Right lobe of liver (tissue), 6 donors: ENCODE measurements at places on chromosomes 12 and 14. TPM values are rescaled to one million over a fixed set of nuclear protein-coding genes. Genes with fewer than 3 reads are reported as not detected.
A peak's percentile ranks its signal among the peaks of the same experiment; 100 is the strongest.

DNA sequence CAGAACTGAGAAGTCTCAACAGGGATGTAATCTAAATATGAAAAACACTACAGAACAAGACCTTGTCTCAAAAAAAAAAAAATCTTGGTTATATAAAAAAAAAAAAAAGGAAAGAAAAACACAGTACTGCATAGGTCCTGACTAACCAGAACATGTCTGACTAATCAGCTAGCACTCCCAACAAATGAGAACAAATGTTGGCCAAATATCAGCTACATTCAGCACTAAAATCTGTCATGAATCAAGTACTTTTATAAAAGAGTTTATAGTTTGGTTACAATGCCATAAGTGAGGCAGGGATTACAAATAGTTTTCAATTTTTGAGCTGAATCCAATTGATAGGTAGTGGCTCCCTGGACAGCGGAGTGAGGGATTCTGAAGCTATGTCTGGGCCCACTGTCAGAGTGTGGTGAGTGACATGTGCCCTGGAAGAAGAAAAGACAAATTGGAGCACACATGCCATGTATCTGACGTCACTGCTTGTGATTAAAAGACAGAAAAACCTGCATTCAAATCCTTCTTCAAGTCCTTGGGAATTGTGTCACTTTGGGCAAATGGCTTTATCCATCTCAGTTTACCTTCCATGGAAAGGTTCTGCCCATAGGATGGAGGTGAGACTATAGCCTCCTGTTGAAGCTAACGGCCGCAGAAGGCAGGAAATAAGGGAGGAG lies 5.6 kb upstream of the FAM234B start:
- H3K36me3 ChIP-seq: no peaks in the 10 kb centered on the region
- H3K4me1 ChIP-seq: no peaks in the 10 kb centered on the region
- DNase-seq: no peak
- H3K27ac ChIP-seq: no peak overlapping the region

GRCh38 chr14:93895023-93895604 lies 32.0 kb upstream of the FAM181A start:
- no peak overlapping the region for H3K27ac ChIP-seq
- no peak for DNase-seq
- no peak overlapping the region for H3K4me3 ChIP-seq
- no peaks in the 10 kb centered on the region for H3K27me3 ChIP-seq
- H3K36me3 ChIP-seq: no peaks in the 10 kb centered on the region

GRCh38 chr14:51431741-51432140 lies 191.7 kb downstream of the TMX1 start:
- no peak for DNase-seq
- peak overlapping the region; percentile 56 for H3K27ac ChIP-seq
- no peaks in the 10 kb centered on the region for H3K4me1 ChIP-seq
- no peaks in the 10 kb centered on the region for H3K36me3 ChIP-seq
- H3K27me3 ChIP-seq: no peaks in the 10 kb centered on the region

SLC5A8 gene
- not detected for total RNA-seq

GRCh38 chr14:92917041-92917940 lies 5.7 kb upstream of the CHGA start:
- no peaks in the 10 kb centered on the region for H3K4me1 ChIP-seq
- H3K36me3 ChIP-seq: no peaks in the 10 kb centered on the region
- H3K4me3 ChIP-seq: no peak overlapping the region
- H3K27me3 ChIP-seq: no peaks in the 10 kb centered on the region

DNA sequence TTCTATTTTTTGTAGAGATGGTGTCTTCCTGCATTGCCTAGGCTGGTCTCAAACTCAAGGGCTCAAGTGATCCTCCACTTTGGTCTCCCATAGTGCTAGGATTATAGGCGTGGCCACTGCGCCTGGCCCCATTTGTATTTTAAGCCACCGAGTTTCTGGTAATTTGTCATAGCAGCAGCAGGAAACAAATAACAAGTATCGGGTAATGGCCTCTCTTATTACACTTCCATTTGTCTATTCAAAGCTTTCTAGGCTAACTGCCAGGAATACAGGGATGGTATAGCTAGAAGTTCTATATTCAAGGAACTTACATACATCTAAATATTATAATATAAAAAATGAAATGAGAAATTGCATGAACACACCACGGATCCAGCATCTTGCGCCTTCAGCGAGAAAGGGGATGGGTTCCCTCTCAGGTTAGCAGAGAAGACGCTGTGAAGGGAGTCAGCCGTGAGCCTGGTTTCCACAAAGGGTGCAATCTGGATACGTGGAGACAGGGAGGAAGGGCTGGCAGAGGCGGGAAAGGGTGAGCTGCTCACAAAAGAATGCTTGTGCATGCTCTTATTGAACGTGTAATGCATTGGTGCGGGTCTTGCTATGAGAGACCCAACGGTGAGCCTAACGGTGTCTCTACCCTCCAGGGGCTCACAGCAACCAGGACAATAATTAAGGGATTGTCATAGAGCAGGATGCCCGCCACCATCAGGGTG lies 9.5 kb downstream of the BDKRB1 start:
- no peaks in the 10 kb centered on the region for H3K4me1 ChIP-seq
- no peak for DNase-seq
- H3K27me3 ChIP-seq: no peaks in the 10 kb centered on the region
- no peaks in the 10 kb centered on the region for H3K36me3 ChIP-seq
- H3K27ac ChIP-seq: no peak overlapping the region

TMEM117 gene
- total RNA-seq: 3.6 TPM

KRT6A gene
- not detected for total RNA-seq

OR6C6 gene
- total RNA-seq: not detected

DNA sequence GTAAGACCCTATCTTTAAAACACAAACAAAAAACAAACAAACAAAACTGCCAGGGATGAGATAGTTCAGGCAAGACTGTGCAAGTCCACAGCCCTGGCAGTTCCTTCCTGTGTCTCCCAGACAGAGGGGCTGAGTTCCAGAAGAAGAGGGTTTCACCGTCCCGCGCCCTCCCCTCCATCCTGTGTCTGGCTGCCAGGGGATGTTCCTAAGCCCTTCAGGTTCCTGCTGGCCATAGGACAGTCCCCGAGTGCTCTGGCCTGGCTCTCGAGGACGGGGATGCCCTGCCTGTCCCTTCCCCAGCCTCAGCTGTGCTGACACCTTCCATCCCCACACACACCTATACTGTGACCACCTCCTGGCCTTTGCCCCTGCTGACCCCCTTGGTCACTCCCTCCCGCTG lies 40.6 kb upstream of the EIF5 start:
- peak; percentile 35 for DNase-seq
- H3K4me1 ChIP-seq: no peaks in the 10 kb centered on the region
- H3K27ac ChIP-seq: no peak overlapping the region
- H3K4me3 ChIP-seq: no peak overlapping the region
- no peaks in the 10 kb centered on the region for H3K27me3 ChIP-seq

GRCh38 chr14:94540031-94540794 lies 21.0 kb upstream of the SERPINA4 start:
- H3K27ac ChIP-seq: no peak overlapping the region
- no peaks in the 10 kb centered on the region for H3K27me3 ChIP-seq
- H3K4me3 ChIP-seq: no peak overlapping the region
- DNase-seq: no peak

TPH2 gene
- total RNA-seq: not detected

- no peaks in the 10 kb centered on the region for H3K4me1 ChIP-seq
- no peak overlapping the region for H3K27ac ChIP-seq
- H3K27me3 ChIP-seq: no peaks in the 10 kb centered on the region
- H3K36me3 ChIP-seq: no peaks in the 10 kb centered on the region
- no peak overlapping the region for H3K4me3 ChIP-seq
- DNase-seq: no peak
These were observed 42.2 kb upstream of the MANSC4 start for GRCh38 chr12:27822076-27822712.

GRCh38 chr12:104835317-104835716 lies 122.8 kb downstream of the SLC41A2 start:
- H3K27ac ChIP-seq: no peak overlapping the region
- no peak for DNase-seq
- no peaks in the 10 kb centered on the region for H3K27me3 ChIP-seq
- H3K4me3 ChIP-seq: no peak overlapping the region

- H3K4me1 ChIP-seq: no peaks in the 10 kb centered on the region
- no peak overlapping the region for H3K27ac ChIP-seq
- H3K36me3 ChIP-seq: no peaks in the 10 kb centered on the region
- DNase-seq: no peak
- H3K27me3 ChIP-seq: no peaks in the 10 kb centered on the region
These were observed 61.4 kb downstream of the LMNTD1 start for GRCh38 chr12:25491396-25492325.

DNA sequence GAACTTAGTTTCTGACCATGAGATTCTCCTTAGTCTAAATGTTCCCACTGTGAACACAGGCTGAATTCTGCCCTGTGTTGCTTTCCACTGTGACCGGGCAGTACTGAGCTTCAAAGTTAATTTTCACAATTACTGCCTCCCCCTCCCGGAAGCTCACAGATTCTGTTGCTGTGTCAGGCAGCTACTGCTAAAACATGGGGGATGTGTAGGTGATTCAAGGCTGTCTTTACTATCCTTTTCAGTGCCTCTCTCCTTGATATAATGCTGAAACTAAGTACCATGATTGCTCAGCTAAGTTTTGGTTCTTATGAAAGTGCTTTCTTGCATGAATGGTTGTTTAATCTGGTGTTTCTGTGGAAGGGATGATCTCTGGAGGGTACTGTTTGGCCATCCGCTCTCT lies 428.3 kb upstream of the NOVA1 start:
- H3K36me3 ChIP-seq: no peaks in the 10 kb centered on the region
- H3K27ac ChIP-seq: no peak overlapping the region
- no peak overlapping the region for H3K4me3 ChIP-seq
- H3K27me3 ChIP-seq: no peaks in the 10 kb centered on the region
- DNase-seq: no peak
- no peaks in the 10 kb centered on the region for H3K4me1 ChIP-seq

GRCh38 chr12:121861636-121862254 lies 3.1 kb upstream of the HPD start:
- H3K4me3 ChIP-seq: no peak overlapping the region
- no peaks in the 10 kb centered on the region for H3K27me3 ChIP-seq
- peaks cover 36% of the 10 kb centered on the region for H3K4me1 ChIP-seq
- no peak for DNase-seq
- peak overlapping the region; percentile 91 for H3K27ac ChIP-seq

- H3K27ac ChIP-seq: no peak overlapping the region
- no peaks in the 10 kb centered on the region for H3K4me1 ChIP-seq
- DNase-seq: no peak
- no peak overlapping the region for H3K4me3 ChIP-seq
- no peaks in the 10 kb centered on the region for H3K27me3 ChIP-seq
These were observed 2.9 kb downstream of the GLIPR1 start for GRCh38 chr12:75483431-75483830.

- H3K27me3 ChIP-seq: no peaks in the 10 kb centered on the region
- H3K4me3 ChIP-seq: no peak overlapping the region
- H3K36me3 ChIP-seq: no peaks in the 10 kb centered on the region
- peaks cover 11% of the 10 kb centered on the region for H3K4me1 ChIP-seq
- DNase-seq: no peak
These were observed 53.6 kb upstream of the ZFP36L1 start for GRCh38 chr14:68846466-68846865.

- no peaks in the 10 kb centered on the region for H3K36me3 ChIP-seq
- H3K4me3 ChIP-seq: no peak overlapping the region
- DNase-seq: peak; percentile 28
- no peak overlapping the region for H3K27ac ChIP-seq
- no peaks in the 10 kb centered on the region for H3K27me3 ChIP-seq
These were observed 95.2 kb upstream of the PCED1B start for GRCh38 chr12:46983959-46984841.

GRCh38 chr12:2282318-2282717 lies 229.5 kb downstream of the CACNA1C start:
- H3K27ac ChIP-seq: no peak overlapping the region
- no peak overlapping the region for H3K4me3 ChIP-seq
- no peaks in the 10 kb centered on the region for H3K27me3 ChIP-seq
- no peak for DNase-seq
- no peaks in the 10 kb centered on the region for H3K4me1 ChIP-seq

SLCO1C1 gene
- total RNA-seq: not detected

USP44 gene
- total RNA-seq: 0.31 TPM

DNA sequence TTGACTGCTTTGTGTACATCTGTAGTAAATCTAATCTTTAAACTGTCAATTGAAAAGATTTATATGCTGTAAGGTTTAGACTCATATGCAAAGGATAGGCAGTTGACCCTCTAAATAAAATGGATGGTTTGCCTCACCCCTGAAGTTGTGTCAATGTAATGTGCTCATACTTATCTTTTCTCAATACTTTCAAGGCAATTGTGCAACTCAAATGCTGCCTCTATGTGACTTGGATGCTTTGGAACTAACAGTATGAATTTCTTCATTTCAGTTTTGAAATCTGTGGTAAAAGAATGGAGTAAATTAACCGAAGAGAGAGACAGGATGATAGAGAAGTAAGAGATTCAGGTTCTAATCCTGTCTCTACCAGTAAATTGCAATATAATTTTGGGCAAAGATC lies 9.7 kb downstream of the PDE6H start:
- H3K27ac ChIP-seq: no peak overlapping the region
- no peak overlapping the region for H3K4me3 ChIP-seq
- H3K36me3 ChIP-seq: no peaks in the 10 kb centered on the region
- DNase-seq: no peak
- H3K27me3 ChIP-seq: no peaks in the 10 kb centered on the region

DNA sequence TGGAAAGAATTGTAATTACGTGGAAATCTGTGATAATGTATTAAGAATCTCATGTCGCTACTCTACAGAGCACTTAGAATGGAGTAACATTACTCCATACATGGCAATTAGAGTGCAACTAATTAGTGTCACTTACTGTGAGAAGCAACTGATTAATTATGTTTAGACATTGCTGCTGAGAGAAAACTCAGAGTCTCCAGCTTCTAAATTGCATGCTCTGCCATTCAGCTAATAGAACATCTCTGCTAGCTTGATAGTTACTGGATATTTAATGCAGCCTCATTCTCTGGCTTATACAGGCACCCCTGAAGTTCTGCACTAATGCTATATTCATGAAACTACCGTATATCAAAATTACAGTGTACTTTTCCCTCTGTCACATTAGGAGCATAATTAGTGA lies 338.4 kb downstream of the ADAMTS20 start:
- H3K27me3 ChIP-seq: no peaks in the 10 kb centered on the region
- H3K27ac ChIP-seq: no peak overlapping the region
- H3K36me3 ChIP-seq: no peaks in the 10 kb centered on the region
- H3K4me3 ChIP-seq: no peak overlapping the region
- H3K4me1 ChIP-seq: no peaks in the 10 kb centered on the region
- DNase-seq: no peak

DNA sequence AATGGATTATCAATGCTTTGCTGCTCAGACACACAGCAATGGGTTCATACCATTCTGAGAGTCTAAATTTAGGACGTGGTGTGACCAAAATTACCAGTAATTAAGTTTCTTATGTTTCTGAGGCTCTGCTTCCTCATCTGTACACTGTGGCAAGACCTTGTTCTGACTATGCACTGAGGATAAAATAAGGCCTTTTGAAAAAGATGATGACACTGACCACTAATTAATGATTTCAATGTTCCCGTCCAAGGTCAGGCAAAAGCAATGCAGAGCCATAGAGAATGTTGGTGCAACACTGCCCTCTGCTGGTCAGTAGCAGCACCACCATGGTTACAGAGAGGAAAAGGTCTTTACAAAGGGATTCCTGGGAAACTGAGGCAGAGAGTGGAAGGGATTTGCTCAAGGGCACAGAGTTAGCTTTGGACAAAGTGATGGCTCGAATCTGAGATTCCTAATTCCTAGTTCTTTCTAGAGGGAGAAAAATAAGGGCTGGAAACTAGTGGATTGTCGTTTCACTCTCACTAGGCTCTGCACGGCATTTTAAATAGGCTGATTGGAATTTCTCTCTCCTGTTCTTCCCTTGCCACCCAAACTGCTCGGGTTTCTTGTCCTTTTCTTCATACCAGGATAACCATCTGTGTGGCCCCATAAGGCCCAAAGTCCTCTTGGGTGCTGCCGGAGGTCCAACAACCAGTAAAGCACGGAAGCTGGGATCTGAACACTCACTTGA lies 22.3 kb upstream of the P2RX7 start:
- H3K27ac ChIP-seq: no peak overlapping the region
- no peaks in the 10 kb centered on the region for H3K36me3 ChIP-seq
- DNase-seq: no peak
- H3K27me3 ChIP-seq: no peaks in the 10 kb centered on the region

SIRT4 gene
- total RNA-seq: 4.1 TPM
